ENCODE measurements at places on chromosomes 6 and 20.

GRCh38 chr6:149324428-149324827 lies 6.9 kb downstream of the TAB2 start:
- no peak for DNase-seq

GRCh38 chr6:34200340-34200971 lies 36.2 kb upstream of the HMGA1 start:
- DNase-seq: no peak

GRCh38 chr6:129565811-129566210 lies 144.2 kb downstream of the ARHGAP18 start:
- DNase-seq: no peak

GRCh38 chr6:221531-222349 lies 70.5 kb upstream of the DUSP22 start:
- DNase-seq: no peak

GRCh38 chr6:91055959-91056358 lies 469.1 kb upstream of the MAP3K7 start:
- no peak for DNase-seq

GRCh38 chr6:163583558-163583957 lies 169.0 kb downstream of the QKI start:
- no peak for DNase-seq

DNA sequence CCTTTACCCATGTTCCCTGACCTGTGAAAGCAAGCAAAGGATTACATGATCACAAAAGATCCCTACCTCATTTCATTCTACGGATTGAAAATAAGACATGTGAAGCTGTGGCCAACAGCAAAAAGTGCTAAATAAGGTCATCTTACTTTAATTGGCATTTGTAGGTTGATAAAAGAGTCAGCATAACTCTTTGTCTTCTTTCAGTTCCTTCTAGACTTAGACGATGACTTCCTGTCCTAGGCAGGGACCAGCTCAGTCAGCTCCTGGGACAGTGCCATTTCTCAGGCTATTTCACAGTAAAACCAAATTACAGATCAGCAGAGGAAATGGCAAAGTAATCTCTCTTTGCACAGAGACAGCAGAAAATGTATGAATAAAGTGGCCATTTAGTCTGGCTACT lies 480.7 kb downstream of the RFPL4B start:
- no peak for DNase-seq

- DNase-seq: no peak
Observed at GRCh38 chr20:57628047-57628961, 8.1 kb upstream of the ZBP1 start.

DNA sequence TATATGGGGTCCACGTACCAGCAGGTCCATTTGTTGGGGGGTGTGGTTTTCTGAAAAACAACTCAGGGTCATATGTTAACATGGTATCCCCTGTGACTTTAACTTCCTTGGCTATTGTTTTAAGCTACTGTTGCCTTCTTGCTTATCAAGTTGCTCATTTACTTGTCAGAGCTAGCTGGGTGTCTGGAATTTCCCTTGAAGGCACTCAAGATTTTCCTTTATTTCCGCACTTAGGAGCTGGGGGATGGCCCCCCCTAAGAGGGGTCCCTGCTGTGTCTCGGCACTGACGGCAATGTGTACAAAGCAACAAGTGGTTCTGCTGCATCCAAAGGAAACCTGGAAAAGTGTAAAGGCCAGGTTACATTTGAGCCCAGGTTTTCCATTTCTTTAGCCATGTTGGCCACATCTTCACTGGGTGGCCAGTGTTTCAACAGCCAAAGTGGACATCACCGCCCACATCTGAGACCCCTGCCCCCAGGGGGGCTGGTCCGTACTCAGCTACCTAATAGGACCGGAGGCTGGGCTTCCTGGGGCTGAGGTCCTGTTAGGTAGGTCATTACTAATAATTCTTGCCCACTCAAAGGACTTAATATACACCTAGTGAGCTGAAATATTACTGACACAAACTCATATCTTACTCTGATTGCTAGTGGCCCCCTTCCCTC lies 24.8 kb upstream of the SYNDIG1 start:
- DNase-seq: no peak

DNA sequence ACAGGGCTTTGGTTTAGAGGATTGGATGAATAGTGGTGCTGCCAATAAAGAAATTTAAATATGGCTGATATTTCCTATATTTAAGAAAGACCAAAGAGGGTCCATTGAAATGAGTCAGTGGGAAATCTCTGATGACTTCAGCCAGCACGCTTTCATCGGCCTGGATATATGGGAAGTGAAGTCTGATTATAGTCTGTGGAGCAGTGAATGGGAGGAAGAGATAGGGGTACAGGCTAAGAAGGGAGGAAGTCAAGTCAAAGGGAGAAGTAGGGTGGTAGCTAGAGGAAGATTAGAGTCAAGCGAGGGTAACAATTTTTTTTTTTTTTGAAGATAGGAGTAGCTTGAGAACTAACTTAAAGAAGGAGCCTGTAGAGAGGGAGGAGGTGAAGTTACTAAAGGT lies 22.7 kb downstream of the SLC16A10 start:
- DNase-seq: no peak

DNA sequence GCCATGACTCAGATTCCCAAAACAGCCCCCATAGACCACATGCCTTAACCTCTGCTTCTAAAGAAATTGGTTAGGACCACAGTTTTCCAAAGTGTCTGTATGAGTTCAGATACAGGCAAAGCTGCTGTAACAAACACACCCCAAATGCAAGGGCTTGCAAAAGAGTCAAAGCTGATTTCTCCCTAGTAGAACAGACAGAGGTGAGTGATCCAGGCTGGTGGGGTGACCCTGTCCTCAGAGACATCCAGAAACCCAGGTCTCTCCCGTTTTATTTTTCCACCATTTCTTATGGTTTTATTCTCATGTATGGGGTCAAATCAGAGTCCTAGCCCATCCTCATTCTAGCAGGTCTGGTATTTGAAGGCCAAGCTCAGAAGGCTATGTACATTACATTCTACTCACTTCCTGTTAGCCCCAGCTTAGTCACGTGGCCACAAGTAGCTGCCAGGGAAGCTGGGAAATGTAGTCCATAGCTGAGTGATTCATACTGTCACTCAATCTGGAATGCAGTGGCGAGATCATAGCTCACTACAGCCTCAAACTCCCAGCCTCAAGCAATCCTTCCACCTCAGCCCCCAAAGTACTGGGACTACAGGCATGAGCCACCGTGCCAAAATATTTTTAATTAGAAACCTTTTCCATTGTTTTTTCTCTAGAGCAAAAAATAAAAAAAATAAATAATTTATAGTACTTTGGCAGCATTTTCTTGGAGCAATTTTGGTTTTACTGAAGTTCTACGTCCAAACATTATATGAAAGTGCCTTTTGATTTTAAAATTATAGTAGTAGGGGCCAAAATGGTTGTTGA lies 175.2 kb downstream of the ZMYND8 start:
- peak; percentile 59 for DNase-seq

GRCh38 chr6:157063176-157063905 lies 260.0 kb downstream of the TMEM242 start:
- no peak for DNase-seq

- DNase-seq: no peak
Observed at GRCh38 chr20:22719167-22719591, 134.8 kb upstream of the FOXA2 start.

GRCh38 chr20:49579874-49580812 lies 12.2 kb upstream of the PTGIS start:
- DNase-seq: no peak

- DNase-seq: no peak
Observed at GRCh38 chr6:68502946-68503345, 132.1 kb upstream of the ADGRB3 start.

DNA sequence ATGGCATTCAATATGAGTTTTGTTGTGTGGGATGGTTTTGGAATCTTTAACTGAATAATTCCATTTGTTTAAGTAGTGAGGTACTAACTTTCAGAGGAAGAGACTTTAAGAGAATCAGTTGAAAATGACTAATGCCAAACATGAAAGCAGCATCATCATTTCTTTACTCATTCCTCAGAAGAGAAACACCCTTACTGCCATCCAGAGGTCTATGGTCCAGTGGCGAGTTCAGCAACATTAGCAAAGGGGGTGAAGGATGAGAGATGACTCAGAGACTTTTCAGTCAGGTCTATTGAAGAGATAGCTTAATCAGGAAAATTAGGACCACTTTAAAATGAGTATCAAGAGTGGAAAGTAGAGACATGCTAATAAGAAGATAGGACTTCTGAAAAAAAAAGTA lies 118.8 kb downstream of the COL19A1 start:
- peak; percentile 45 for DNase-seq

GRCh38 chr20:17873410-17874270 lies 95.0 kb downstream of the SNX5 start:
- peak; percentile 73 for DNase-seq

- no peak for DNase-seq
Observed at GRCh38 chr6:10174056-10174455, 240.8 kb downstream of the TFAP2A start.

- peak; percentile 65 for DNase-seq
Observed at GRCh38 chr20:44738813-44739477, 6.7 kb upstream of the KCNK15 start.

DNA sequence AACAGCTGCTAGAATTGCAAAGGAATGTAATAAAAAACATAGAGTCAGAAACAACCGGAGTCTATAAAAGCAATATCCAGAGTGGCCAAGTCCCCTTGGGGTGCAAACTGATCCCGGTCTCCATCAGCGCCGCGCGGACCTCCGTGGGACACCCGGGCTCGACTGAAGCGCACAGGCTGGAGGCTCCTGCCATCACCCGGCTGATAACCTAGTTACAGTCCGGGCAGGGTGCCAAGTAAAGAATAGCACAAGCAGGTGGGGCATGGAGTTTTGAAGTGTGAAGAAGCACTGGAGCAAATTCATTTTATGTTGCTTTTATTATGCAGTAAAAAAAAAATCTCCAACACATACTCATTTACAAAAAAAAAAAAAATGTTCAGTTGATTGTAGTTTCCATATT lies 205.1 kb upstream of the GMDS start:
- no peak for DNase-seq

DNA sequence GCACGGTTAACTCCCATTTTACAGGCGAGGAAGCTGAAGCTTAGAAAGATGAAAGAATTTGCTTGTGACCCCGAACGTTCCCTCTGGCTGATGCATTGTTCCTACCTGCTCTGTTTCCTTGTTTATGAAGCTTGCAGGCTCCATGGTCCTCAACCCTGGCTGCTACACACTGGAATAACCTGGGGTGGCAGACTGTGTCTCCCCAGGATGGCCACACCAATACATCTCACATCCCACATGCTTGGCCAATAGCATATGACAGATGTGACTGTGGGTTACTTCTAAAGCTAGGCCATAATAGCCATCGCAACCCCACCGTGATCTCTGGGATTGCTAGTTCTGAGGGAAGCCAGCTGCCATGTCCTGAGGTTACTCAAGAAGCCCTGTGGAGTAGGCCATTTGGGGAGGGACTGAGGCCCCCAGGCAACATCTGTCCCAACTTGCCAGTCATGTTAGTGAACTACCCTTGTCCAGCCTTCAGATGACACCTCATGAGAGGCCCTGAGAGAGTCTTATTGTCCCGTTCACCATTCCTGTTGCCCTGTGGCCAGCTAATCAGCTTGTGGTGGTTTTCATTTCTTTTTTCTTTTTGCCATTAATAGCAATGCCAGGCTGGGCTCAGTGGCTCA lies 6.7 kb upstream of the FAM110A start:
- no peak for DNase-seq

GRCh38 chr6:9783567-9783966 lies 631.3 kb downstream of the TFAP2A start:
- DNase-seq: peak; percentile 20

GRCh38 chr6:43103253-43103876 lies 27.3 kb downstream of the PTK7 start:
- DNase-seq: no peak

GRCh38 chr6:87151471-87151780 lies 3.9 kb upstream of the ZNF292 start:
- no peak for DNase-seq

DNA sequence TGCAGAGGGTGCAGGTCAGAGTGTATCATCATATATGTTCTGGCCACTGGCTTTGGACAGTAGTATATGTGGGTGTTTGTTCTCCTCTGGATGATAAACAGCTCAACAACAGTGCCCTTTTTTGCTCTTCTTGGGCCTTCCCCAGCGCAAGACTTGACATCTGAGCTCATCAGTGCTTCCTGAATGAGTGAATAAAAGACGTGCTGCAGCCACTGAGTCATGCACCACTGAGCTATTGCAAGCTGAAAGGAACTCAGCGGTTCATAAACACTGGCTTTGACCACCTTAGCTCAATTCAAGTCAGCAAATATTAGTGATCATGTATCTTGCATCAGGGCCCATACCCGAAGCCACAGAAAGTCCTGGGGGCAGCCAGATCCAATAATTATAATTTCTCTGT lies 105.3 kb upstream of the KCNG1 start:
- peak; percentile 92 for DNase-seq

- DNase-seq: peak; percentile 18
Observed at GRCh38 chr20:38338849-38339520, 7.3 kb upstream of the LBP start.

DNA sequence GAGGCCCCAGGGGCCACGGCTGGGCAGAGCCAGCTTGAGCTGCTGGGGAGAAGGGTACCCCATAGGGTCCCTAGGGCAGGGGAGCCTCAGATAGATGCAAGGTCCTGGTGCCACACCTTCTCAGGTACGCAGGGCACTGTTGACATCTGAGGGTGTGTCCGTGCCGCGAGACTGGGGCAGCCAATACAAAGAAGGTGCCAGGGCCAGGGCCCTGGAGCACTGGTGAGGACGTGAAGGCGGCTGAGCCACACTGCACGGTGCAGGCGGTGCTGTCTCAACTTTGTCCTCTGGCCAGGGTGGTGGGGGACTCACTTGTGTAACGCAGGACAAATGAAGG lies 649 bp upstream of the LRRC73 start:
- DNase-seq: no peak

DNA sequence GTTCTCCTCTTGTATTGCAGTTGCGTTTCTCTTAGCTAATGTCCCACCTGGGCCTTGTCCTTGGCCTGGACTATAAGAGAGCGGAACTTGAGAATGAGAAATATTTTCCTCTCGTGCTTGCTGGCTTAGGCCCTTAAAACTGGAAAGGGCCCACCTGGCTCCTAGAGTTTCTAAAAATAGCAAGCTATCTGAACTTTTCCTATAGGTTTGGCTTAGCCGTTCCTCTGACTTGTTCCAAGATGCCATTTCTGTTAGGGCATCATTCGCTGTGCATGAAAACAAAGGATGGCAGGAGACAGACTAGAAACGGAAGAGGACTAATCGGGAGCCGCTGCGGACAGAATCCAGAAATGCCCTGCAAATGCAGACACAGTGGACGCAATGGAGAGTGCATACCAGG lies 4.5 kb downstream of the RIPOR3 start:
- DNase-seq: no peak

- peak; percentile 44 for DNase-seq
Observed at GRCh38 chr6:170439366-170440361, 113.4 kb downstream of the PSMB1 start.

Measured in mesenchymal stem cell (in vitro differentiated cells and primary cell).